NCI-H2081 treated with DMSO at 0.1 percent for 48 hours (cell line): ENCODE measurements at places on chromosomes 2 and 18.

GRCh38 chr2:11933854-11934253 lies 187.4 kb downstream of the LPIN1 start:
- no peak for DNase-seq

DNA sequence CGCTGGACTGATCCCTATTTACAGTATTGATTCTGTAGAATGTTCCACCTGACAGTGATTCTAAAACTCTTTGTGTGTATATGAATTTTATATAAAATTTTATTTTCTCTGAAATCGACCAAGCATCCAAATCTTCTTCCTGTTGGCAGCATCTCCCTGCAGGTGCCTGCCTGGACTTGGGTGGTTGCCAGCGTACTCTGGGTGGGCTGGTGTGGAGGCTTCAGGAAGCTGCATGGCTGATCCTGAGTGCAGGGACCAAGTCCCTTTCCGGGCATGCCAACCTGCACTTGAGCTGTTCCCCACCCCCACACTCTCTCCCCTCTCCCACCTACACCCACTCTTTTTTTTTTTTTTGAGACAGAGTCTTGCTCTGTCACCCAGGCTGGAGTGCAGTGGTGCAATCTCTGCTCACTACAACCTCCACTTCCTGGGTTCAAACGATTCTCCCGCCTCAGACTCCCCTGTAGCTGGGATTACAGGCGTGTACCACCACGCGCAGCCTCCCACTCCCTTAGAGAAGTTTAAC lies 53.2 kb upstream of the ALKAL2 start:
- DNase-seq, result no peak

DNA sequence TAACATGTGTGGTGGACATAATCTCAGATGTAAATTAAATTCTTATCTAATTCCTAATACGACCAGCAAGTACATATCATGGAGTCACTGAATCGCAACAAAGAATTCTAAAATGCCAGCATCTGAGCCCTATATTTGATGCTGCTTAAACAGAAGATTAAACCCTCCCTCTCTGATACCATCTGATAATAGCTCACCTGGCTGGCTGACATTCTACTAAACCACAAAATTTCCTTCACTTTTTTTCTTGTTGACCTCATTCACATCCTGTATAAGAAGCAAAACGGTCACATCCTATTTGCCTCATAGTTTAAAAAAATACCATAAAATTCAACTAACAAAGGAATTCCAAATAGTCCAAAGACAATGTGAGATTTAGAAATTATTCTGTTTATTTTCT lies 371.6 kb upstream of the SLC8A1 start:
- no peak for DNase-seq

- DNase-seq, result no peak
Observed at GRCh38 chr2:170716851-170717598, 1.9 kb downstream of the SP5 start.

DNA sequence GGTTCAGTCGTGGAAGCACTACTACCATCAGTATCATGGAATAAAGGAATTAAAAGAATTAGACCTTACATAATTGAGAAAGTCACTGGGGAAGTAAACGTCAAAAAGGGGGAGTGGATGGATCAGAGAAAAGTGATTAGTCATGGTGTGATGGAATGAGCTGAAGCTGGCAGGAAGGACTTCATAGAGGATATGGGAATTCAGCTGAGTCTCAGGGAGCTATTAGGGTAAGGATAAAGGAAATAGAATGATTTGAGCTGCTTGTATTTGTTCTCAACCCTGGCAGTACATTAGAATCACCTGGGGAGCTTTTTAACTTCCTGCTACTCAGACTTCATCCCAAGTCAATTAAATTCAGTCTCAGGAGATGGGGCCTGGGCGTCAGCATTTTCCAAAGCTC lies 53.4 kb upstream of the SETBP1 start:
- no peak for DNase-seq

GRCh38 chr2:127020536-127020935 lies 86.4 kb downstream of the BIN1 start:
- DNase-seq, result no peak

GRCh38 chr2:226705133-226705886 lies 94.3 kb downstream of the IRS1 start:
- DNase-seq, result no peak

DNA sequence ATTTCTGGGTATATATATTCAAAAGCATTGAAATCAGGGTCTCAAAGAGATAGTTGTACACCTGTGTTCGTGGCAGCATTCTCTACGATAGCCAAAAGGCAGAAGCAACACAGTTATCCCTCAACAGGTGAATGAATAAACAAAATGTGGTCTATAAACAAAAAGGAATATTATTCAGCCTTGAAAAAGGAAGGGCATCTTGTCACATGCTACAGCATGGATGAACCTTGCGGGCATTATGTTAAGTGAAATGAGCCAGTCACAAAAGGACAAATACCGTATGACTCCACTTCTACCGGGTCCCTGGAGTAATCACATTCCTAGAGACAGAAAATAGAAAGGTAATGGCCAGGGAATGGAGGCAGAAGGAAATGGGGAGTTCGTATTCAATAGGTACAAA lies 228.8 kb downstream of the SH3BP4 start:
- DNase-seq, result no peak

DNA sequence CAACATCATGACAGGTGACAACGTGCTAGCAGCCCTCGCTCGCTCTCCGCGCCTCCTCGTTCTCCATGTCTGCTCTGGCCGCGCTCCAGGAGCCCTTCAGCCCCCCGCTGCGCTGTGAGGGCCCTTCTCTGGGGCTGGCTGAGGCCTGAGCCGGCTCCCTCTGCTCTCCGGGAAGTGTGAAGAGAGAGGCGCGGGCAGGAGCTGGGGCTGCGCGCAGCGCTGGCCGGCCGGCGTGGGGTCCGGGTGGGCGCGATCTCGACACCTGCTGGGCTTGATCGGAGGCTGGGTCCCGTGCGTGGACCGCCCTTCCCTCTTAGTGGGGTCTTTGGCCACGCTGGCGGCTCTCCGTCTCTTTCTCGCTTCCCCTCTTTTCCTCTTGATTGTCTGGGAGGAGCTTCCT lies 195.5 kb downstream of the ANKRD30BL start:
- DNase-seq, result no peak

- DNase-seq, result no peak
Observed at GRCh38 chr2:150846691-150847090, 359.2 kb upstream of the RND3 start.

DNA sequence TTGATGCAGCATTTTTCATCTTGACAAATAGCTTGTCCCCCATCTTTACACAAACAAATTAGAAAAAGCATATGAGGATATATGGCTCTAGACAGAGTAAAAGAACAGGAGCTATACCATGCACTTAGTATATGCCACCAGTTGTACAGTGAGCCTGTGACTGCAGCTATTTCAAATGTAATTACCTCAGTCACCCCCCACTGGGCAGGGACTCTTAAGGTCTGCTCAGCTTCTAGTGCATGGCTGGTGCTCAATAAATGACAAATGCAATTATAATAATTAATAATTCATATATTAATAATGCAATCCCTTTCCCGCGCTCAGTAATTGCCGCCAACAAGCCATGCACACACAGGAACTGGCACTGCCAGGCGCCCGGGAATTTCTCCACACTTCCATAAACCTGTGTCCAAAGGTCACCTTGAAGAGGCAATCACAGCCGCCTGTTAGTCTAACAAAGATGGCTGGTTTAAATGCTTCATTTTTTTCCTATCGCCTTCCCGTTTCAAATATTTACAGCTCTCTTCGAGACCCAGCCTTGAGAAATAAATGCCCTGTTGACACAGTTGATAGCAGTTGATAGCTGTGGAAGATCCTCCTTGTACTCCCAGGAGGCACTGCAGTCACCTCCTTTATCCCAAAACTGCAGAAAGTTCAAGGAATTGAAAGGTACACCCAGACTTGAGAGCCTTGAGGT lies 156.6 kb downstream of the INO80D start:
- DNase-seq, result no peak

DNA sequence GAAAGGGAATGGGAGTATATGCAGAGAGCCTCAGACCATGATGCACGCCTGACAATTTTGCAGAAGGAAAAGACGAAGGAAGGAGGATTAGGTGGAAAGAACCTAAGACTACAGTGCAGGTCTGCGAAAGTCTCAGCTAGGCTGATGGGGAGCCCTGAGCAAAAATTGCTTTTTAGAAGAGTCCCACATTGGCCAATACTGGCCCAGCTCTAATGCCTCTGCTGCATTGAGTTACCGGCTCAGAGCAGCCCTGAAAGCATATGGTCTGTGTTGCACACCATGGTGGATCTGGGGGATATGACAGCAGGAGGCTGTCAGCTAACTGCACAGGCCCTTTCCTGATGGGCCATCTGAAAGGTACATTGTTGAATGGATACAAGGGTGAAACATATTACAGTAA lies 48.3 kb upstream of the CAVIN2 start:
- no peak for DNase-seq

DNA sequence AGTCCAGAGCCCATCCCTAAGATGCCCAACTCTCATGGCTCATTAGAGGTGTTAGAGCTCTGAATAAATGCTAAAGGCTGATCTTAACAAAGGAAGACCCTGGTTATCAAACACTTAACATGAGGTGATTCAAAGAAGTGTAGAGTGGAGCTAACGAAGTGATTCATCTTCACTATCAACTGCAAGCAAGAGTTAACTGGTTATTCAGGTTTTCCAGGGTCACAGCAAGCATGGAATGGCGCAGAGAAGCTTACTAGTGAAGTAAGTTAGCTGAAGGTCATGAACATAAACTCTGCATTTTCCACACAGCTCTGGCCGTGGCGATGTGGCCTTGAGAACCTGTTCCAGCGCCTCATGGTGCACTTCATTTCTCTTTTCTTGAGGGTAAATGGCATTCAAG lies 17.0 kb downstream of the RND3 start:
- no peak for DNase-seq

DNA sequence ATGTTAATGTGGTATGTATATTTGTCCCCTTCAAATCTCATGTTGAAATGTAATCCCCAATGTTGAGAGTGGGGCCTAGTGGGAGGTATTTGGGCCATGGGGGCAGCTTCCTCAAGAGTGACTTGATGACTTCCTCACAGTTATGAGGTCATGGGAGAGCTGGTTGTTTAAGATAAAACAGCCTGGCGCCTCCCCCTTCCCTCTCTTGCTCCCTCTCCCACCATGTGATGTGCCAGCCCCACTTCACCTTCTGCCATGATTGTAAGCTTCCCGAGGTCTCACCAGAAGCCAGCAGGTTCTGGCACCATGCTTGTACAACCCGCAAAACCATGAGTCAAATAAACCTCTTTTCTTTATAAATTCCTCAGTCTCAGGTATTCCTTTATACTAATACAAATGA lies 258.3 kb upstream of the POU3F3 start:
- no peak for DNase-seq
